ENCODE measurements at places on chromosomes 2 and 18.
A peak's percentile ranks its signal among the peaks of the same experiment; 100 is the strongest.

GRCh38 chr2:20534913-20535801 is 88.3 kb downstream of the RHOB start:
- peak; percentile 71 for DNase-seq

DNA sequence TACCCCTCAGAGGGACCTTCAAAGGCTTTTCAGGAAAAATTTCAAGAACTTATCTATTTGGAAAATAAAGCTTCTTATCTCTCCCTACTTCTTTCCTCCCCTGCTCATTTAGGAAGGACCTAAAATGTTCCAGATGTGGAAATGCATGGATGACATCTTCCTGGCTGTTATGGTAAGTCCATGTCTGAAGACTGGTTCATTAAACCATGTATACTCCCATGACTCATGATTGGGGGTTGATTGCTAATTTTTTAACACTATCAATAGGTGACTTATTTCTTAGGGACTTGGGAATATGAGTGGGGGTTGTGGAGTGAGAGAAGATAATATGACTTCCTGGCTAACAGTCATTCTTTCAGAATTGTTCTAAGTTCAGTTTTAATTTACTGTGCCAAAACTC is 104.0 kb upstream of the PARD3B start:
- DNase-seq: no peak

DNA sequence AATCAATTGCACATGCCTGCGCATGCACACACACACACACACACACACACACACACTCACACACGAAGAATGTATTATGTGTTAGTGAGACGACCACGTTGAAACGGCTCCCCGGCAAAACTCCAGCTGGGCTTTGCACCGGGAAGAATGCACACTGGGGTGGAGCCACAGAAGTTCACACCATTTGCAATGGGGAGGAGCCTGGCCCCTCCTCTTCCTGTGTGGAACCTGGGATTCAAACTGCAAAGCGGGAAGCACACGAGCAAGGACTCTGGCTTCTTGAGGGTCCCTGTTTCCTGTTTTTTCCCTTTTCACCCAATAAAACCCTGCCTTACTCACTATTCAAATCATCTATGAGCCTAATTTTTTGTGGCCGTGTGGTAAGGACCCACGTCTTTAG is 304.0 kb upstream of the TMEFF2 start:
- DNase-seq: no peak

- DNase-seq: no peak
Observed at GRCh38 chr2:188884046-188884445, 90.1 kb upstream of the COL3A1 start.

DNA sequence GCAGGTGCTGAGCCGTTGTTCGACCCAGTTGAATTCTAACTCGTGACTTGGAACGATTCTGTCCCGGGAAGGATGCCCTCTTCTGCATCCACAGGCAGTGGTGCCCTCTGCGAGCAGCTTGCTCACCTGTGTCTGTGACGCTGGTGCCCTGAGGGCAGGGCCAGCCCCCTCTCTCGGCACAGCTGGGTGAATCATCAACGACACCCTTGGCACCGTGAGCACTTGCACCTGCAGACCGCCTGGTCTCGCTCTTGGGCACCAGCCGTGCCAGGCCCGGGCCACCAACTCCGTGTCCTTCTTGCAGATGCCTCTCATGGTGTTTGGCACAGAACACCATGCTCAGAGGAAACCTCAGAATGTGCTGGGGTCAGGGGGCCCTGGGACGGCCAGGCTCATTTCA is 75.0 kb downstream of the SLC66A2 start:
- DNase-seq: peak; percentile 33

GRCh38 chr2:128134573-128134972 is 43.6 kb downstream of the UGGT1 start:
- DNase-seq: no peak

GRCh38 chr2:157364257-157364974 is 38.8 kb upstream of the ERMN start:
- no peak for DNase-seq

GRCh38 chr2:106106622-106107508 is 87.2 kb downstream of the UXS1 start:
- no peak for DNase-seq

DNA sequence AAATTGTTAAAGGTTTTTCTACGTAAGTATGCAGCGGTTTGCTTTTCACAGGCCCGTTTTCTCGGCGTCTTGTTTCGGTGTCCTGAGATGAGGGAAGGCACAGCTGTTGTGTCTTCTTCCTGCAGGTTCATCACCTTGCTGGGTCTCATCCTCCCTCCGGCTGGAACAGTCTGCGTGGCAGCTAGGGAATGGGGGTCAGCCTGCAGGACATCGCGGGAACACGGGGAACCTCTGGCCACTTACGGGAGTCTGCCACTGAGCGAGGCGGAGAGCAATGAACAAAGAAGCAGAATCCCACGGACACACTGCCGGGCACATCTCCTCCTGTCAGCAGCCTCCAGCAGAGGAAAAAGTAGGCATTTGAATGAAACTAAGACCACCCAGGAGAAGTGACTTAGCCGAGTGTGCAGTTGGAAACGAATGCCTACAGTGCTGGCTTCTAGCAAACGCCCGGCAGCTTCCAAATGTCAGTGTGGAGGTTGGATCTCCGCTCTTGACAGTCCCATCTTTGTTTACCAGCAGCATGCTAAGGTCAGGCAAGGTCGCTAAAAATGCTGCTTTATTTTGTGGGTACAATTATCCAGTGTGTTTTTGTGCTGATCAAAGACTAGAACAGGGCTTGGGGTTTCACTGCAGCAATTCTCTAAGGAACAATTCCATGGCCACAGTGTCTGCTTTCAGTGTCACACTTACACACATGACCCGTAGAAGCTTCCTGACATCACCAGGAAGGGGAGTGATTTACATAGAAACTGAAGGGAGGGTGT is 109.8 kb upstream of the SEC11C start:
- no peak for DNase-seq

GRCh38 chr2:165238295-165238694 is 919 bp upstream of the SCN2A start:
- no peak for DNase-seq

- DNase-seq: peak; percentile 65
Observed at GRCh38 chr18:63970809-63971205, 926 bp downstream of the SERPINB8 start.

GRCh38 chr2:142291969-142292368 is 161.2 kb upstream of the LRP1B start:
- DNase-seq: no peak

GRCh38 chr18:26911840-26912239 is 46.3 kb upstream of the AQP4 start:
- DNase-seq: no peak

- DNase-seq: no peak
Observed at GRCh38 chr2:86512034-86512433, 51.2 kb downstream of the CHMP3 start.

GRCh38 chr2:213290501-213290900 is 6.2 kb downstream of the SPAG16 start:
- no peak for DNase-seq

DNA sequence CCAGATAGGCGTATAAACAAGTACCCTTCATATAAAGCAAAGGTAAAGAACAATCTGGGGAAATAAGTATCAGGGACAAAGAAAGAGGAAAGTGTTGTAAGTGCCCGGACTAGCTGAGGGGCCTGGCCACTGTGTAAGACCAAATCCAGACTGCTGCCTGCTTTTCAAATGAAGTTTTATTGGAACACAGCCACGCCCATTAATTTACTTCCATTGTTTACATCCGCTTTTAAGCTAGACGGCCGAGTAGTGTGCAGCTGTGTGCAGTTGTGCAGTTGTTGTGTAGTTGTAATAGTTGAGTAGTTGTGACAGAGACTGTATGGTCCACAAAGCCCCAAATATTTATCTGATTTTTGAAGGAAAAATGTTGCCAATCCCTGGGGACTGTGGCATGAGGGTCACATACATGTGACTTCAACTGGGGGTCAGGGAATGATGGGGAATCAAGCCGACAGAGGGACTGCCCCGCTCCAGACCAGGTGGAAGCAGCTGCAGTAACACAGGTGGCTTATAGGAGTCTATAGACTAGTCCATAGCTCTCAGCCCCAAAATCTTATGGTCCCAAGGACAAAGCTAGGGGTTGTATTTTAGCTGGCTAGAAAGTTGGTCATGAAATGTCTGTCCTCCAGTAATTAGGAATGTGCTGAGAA is 30.0 kb downstream of the FHL2 start:
- no peak for DNase-seq

GRCh38 chr2:98020992-98021713 is 25.4 kb upstream of the TMEM131 start:
- no peak for DNase-seq

- no peak for DNase-seq
Observed at GRCh38 chr2:160434254-160434948, 59.2 kb downstream of the RBMS1 start.

DNA sequence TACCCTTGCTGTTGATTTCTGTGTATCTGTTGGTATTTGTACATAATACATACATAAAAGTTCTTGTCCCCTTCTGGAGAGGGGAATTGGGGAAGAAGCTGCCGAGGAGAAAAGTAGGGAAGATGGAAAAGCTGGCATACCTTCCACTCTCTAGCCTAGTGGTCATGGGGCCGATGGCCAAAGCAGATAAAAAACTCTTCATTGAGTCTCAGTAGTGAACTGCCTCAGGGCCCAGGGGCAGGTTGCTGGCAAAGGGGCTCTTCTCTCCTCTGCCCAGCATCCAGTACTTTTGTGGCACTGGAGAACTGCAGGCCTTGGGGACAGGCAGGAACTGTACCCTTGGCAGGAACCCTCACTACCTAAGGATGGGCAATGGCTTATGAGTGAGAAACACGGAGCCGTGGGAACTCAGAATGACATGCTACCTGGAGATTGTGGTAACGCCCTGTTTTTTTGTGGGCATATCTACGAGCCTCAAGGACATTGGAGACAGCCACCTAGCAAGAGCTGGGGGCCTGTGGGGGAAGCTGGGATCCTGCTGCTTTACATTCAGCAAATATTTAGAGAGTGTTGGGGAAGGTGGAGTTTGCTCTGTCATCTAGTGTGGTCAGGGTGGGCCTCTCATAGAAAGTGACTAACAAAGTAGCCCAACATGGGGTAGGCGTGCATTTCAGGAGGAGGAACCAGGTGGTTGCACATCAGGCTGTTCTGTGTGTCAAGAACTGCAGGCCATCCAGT is 22.6 kb upstream of the ITGB6 start:
- no peak for DNase-seq

DNA sequence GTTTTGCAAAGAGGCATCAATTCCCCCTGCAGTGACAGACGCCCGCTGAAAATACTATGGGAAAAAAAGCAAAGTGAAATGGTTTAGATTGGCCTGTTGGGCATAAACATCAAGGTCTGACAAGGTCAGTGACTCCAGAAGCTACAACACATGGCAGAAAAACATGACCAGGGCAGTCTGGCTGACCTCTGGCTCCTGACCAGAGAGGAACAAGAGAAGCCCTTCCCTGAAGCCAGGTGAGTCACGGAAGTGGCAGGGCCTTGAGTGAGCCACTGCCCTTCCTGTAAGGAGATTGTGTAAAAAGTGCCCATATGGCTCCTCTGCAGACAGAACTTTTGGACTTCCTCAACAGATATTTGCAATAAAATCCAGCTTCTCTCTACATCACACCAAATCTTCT is 72.0 kb downstream of the DNER start:
- DNase-seq: no peak

- DNase-seq: no peak
Observed at GRCh38 chr2:28748941-28749340, 2.7 kb upstream of the PPP1CB start.

- DNase-seq: no peak
Observed at GRCh38 chr2:144099780-144100377, 420.0 kb downstream of the ZEB2 start.

DNA sequence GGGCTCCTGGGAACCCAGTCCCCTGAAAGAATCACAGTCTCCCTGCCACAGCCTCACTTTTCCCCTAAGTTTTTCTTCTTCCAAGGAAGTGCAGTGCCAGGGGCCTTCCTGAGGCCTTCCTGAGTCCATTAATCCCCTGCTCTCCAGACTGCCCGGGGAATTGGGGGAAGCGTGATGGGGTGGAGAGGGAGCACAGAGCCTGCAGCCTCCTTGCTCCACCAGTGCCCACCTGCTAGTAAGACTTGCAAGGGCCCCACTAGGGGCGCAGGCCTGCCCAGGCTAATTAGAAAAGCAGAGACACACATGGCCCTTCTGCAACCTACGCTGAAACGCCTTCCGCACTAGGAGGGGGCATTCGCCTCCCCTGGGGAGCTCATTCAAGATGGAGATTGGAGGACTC is 110.6 kb downstream of the MRO start:
- no peak for DNase-seq

DNA sequence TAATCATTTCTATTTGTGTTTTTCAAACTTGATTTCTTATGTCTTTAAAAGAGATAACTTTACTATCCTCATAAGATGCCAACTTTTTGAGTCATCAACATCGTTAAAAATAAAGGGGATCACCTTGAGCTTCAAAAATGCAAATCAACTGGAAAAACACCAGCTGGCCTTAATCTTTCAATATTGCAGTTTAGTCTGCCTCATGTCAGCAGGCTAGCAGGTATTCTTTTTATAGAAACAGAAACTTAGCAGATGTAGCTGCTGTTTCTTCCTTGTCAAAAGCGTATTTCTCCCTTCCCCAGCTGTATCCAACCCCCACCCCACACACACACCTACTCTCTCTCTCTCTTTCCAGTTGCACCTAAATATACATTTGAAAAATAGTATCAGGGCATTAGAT is 154.1 kb upstream of the ZNF804A start:
- no peak for DNase-seq

- DNase-seq: no peak
Observed at GRCh38 chr2:228594012-228594411, 412.5 kb upstream of the SPHKAP start.

DNA sequence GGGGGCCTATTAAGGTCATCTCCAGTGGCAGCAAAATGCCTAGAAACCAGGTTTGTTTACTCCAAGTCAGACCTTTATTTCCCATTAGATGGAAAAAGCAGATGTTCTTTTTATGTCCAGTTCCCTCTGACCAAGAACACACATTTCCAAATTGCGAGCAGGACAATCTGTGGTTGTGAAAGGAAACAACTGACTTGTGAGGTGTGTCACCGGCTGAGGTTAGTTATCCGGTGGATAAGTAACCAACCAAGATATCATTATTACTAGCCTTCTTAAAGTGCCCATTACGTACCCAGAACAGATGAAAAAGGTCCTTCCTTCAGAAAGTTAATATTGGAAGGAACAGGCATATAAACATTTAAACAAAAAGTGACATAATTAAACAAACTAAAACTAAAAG is 112.9 kb downstream of the THADA start:
- no peak for DNase-seq

- DNase-seq: peak; percentile 36
Observed at GRCh38 chr2:240456447-240457222, 21.2 kb downstream of the GPC1 start.

Measured in Right ventricle myocardium superior (tissue), 1 donor.